ENCODE measurements at places on chromosomes 16 and 17. TPM values are rescaled to one million over a fixed set of nuclear protein-coding genes. Genes with fewer than 3 reads are reported as not detected.

DNA sequence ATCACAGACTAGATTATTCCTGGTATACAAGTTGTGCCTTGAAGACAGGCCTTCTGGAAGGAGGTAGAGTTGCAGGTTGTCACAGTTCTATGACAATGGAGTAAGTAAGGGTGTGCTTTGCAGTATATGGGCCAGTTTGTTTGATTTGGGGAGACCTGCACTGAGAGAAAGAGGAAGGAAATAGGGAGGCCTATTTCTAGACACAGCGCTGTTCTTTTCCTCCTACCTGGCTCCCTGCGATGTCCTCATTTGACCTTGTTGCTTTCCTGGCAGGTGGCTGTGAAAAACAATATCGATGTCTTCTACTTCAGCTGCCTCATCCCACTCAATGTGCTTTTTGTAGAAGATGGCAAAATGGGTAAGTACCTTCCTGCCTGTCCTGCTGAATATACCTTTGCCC lies 22.5 kb upstream of the RASL10B start:
- no peaks in the 10 kb centered on the region for H3K27me3 ChIP-seq
- no peak for DNase-seq
- no peaks in the 10 kb centered on the region for H3K36me3 ChIP-seq
- H3K4me3 ChIP-seq: no peak overlapping the region

The PRSS22 gene
- total RNA-seq: not detected

DNA sequence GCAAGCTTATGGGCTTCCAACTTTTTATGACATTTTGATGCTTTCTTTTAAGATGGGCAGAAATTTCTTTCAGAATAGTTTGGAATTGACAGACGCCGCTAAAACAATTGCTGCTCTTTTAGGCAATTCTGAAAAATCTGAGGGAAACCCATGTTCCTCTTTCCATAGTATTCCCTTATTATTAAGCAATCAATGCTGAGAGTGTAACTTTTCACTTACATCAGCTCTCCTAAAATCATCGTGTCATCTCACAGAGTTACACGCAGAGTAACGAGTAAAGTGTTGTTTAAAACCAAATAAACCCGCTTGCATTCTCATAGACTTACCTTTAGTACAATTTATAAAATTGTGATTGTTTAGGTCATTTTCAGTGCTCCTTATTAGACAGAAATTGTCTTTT lies 150.6 kb downstream of the MAF start:
- DNase-seq: no peak
- no peaks in the 10 kb centered on the region for H3K36me3 ChIP-seq
- H3K4me3 ChIP-seq: no peak overlapping the region
- no peak overlapping the region for H3K27ac ChIP-seq
- H3K27me3 ChIP-seq: no peaks in the 10 kb centered on the region

- DNase-seq: peak; percentile 85
- no peaks in the 10 kb centered on the region for H3K27me3 ChIP-seq
- no peaks in the 10 kb centered on the region for H3K36me3 ChIP-seq
- no peaks in the 10 kb centered on the region for H3K4me1 ChIP-seq
Observed at GRCh38 chr17:79391376-79392233, 219.2 kb downstream of the RBFOX3 start.

The PTGES3L gene
- total RNA-seq: 2.8 TPM

GRCh38 chr16:59567496-59567895 lies 833.4 kb upstream of the GOT2 start:
- no peak overlapping the region for H3K4me3 ChIP-seq
- H3K27ac ChIP-seq: no peak overlapping the region

- no peak overlapping the region for H3K27ac ChIP-seq
- DNase-seq: no peak
- no peak overlapping the region for H3K4me3 ChIP-seq
- H3K4me1 ChIP-seq: peaks cover 5% of the 10 kb centered on the region
Observed at GRCh38 chr16:14278749-14279148, 207.6 kb downstream of the MRTFB start.

GRCh38 chr17:62663304-62663703 lies 35.8 kb downstream of the MRC2 start:
- H3K27ac ChIP-seq: no peak overlapping the region
- no peaks in the 10 kb centered on the region for H3K27me3 ChIP-seq
- no peak for DNase-seq
- no peak overlapping the region for H3K4me3 ChIP-seq

- H3K27me3 ChIP-seq: no peaks in the 10 kb centered on the region
- no peak overlapping the region for H3K27ac ChIP-seq
- H3K36me3 ChIP-seq: no peaks in the 10 kb centered on the region
- H3K4me3 ChIP-seq: no peak overlapping the region
- no peak for DNase-seq
Observed at GRCh38 chr17:17598003-17598402, 6.5 kb upstream of the PEMT start.

- DNase-seq: no peak
- H3K4me3 ChIP-seq: no peak overlapping the region
- H3K27ac ChIP-seq: no peak overlapping the region
- peaks cover 3% of the 10 kb centered on the region for H3K4me1 ChIP-seq
- H3K36me3 ChIP-seq: no peaks in the 10 kb centered on the region
Observed at GRCh38 chr17:18124345-18125126, 16.0 kb downstream of the MYO15A start.

The IRX6 gene
- 0.12 TPM for total RNA-seq

The KRT28 gene
- total RNA-seq: 0.43 TPM

DNA sequence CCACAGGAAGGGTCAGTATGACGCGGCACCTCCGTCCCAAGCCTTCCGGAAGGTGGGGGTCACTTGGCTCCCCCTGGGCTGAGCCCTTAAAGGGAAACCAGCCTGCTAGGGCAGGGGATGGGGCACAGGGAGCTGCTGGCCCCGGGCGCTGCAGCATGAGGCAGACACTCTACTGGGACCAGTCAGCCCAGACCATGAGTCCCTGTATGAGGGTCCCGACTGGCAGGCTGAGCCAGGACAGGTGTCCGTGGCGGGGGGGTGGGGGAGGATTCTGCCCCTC lies 43.4 kb upstream of the ZC3H18 start:
- DNase-seq: no peak
- H3K27ac ChIP-seq: no peak overlapping the region
- no peaks in the 10 kb centered on the region for H3K36me3 ChIP-seq
- peaks cover 70% of the 10 kb centered on the region for H3K4me1 ChIP-seq

DNA sequence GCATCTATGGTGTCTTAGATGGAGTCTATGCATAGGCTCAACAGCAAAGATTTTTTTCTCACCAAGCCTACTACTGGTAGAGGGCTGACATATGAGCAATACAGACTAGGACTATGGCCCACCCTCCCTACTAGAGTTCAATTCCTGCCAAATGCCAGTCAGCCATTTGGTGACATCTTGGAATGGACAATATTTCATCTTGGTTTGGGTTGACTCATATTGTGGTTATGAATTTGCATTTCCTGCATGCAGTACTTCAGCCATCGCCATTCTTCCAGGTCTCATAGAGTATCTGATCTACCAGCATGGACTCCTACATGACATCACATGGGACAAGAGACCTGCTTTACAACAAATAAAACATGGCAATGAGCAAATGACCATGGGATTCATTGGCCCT lies 778.1 kb upstream of the SOX9 start:
- H3K36me3 ChIP-seq: no peaks in the 10 kb centered on the region
- H3K27me3 ChIP-seq: no peaks in the 10 kb centered on the region
- H3K4me1 ChIP-seq: no peaks in the 10 kb centered on the region
- DNase-seq: no peak

DNA sequence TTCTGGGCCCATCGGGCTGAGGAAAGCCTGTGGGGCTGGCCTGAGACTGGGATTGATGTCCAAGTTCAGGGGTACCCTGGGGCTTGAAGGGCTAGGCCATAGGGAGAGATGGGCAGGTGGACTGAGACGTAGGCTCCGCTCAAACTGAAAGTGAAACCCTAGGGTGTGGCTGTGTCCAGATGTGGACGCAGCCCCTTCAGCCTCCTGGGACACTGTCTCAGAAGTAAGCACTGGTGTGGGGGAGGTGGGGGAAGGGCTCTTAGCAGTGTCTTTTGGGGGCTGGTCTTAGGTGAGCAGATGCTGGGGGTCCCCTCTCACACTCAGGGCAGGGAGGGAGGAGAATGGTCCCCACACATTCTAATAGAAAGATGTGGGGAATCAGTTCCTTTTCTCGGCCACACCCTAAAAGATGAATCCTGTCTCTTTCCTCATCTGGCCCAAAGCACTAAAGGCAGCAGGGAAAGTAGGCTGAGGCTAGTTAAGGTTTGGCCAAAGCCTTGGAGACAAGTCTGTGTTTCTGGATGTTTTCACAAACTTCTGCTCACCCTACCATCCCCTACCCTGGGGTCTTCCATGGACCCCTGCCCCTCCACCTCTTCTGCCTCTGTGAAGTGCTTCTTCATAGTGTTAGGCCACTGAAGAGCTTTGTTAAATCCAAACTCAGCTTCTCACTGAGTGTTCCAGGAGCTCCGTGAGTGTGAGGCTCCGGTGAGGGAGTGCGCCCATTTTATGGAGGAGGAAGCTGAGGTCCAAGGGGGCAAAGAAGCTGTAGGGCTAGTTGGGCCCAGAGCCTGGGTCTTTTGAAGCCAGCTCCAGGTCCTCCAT lies 5.6 kb downstream of the FMNL1 start:
- DNase-seq: no peak
- H3K4me3 ChIP-seq: no peak overlapping the region
- no peaks in the 10 kb centered on the region for H3K36me3 ChIP-seq
- peaks cover 10% of the 10 kb centered on the region for H3K4me1 ChIP-seq
- no peaks in the 10 kb centered on the region for H3K27me3 ChIP-seq

The TAC4 gene
- not detected for total RNA-seq

- no peaks in the 10 kb centered on the region for H3K27me3 ChIP-seq
- no peak overlapping the region for H3K27ac ChIP-seq
- peak overlapping the region; percentile 57 for H3K4me3 ChIP-seq
- H3K4me1 ChIP-seq: peaks cover 3% of the 10 kb centered on the region
- no peaks in the 10 kb centered on the region for H3K36me3 ChIP-seq
- DNase-seq: peak; percentile 44
Observed at GRCh38 chr16:10878644-10879501, 1.9 kb downstream of the CIITA start.

The RAB26 gene
- 3.6 TPM for total RNA-seq

The TUBG2 gene
- total RNA-seq: 50.4 TPM

The ANKS4B gene
- 0.24 TPM for total RNA-seq

The CCL13 gene
- total RNA-seq: not detected

GRCh38 chr17:79434215-79434614 lies 176.6 kb downstream of the RBFOX3 start:
- no peaks in the 10 kb centered on the region for H3K36me3 ChIP-seq
- no peak overlapping the region for H3K27ac ChIP-seq
- no peaks in the 10 kb centered on the region for H3K27me3 ChIP-seq
- no peak overlapping the region for H3K4me3 ChIP-seq
- no peak for DNase-seq

Data from testis (tissue), 5 donors.